NCI-H526 treated with DMSO at 0.1 percent for 48 hours (cell line): ENCODE measurements at places on chromosomes 4 and X.

- no peak for DNase-seq
Observed at GRCh38 chr4:183263787-183264386, 56.2 kb downstream of the CLDN22 start.

- no peak for DNase-seq
Observed at GRCh38 chrX:114962209-114962608, 55.2 kb downstream of the IL13RA2 start.

DNA sequence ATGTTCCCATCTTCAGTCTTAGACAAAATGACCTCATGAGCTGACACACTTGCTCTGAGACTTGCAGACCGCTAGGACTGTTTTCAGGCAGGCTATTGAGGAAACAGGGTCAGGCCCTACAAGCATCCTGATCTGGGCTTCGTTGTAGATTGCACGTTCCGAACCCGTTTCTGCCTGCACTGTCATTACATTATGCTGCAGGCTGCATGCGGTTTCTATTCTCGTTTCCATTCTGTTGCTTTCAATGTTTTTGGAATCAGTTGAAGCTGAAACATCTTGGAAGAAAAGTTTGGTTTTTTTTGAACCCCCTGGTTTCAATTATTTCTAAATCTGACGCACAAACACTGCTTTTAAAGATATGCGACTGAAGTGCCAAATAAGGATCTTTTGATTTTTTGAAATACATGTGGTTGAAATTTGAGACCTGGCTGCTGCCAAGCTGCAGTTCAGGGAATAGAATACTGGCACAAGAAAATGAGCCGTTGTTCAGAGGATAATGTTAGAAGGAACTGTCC, 716.1 kb upstream of the INTU start:
- no peak for DNase-seq

GRCh38 chr4:157674699-157675098, 454.2 kb downstream of the GRIA2 start:
- no peak for DNase-seq

DNA sequence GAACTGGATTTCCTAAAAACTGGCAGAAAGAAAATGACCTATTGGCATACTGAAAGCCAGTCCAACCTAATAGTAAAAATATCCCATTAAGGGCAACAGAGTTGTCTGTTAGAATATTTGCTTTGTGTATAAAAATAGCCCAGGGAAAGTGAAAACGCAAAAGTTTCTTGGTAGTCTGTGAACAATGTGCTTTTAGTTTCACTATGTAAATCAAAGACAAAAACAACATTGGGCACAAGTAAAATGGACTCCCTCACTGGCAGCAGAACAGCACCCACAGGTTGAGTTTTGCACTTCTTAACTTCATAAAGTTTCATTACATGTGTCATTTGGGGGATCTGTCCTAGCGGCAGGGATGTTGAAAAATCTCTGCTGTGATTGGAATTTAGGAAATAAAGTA, 4.3 kb upstream of the FGG start:
- no peak for DNase-seq

- DNase-seq: no peak
Observed at GRCh38 chrX:150005027-150005426, 66.7 kb upstream of the EOLA2 start.

- no peak for DNase-seq
Observed at GRCh38 chr4:158811704-158812103, 42.9 kb downstream of the FNIP2 start.

GRCh38 chr4:189420572-189420971, 520.1 kb upstream of the FRG1 start:
- DNase-seq: no peak
